Activated T-cell treated with anti-CD3 and anti-CD28 coated beads, Interleukin-2, amount 50 U/mL, for 24 hours (primary cell): ENCODE measurements at places on chromosomes 7 and 10.

GRCh38 chr7:87645446-87645845, 17.2 kb downstream of the RUNDC3B start:
- DNase-seq = no peak

DNA sequence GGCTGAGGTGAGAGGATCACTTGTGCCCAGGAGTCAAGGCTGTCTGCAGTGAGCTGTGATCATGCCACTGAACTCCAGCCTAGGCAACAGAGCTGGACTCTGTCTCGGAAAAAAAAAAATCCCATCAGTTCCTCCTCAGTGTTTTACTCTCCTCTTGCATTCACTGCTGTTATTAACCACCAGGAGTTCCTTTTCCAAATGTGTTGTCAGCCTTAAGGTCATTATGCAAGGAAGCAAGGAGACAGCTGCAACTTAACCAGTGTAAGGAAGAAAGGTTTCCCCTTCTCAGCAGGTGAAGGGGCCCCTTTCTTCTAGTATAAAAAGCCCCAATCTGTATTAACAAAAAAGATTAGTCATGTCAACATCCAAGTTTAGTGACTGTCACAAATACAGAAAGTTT, 86.6 kb upstream of the LEP start:
- no peak for DNase-seq

GRCh38 chr7:92602352-92603088, 12.3 kb upstream of the FAM133B start:
- no peak for DNase-seq

DNA sequence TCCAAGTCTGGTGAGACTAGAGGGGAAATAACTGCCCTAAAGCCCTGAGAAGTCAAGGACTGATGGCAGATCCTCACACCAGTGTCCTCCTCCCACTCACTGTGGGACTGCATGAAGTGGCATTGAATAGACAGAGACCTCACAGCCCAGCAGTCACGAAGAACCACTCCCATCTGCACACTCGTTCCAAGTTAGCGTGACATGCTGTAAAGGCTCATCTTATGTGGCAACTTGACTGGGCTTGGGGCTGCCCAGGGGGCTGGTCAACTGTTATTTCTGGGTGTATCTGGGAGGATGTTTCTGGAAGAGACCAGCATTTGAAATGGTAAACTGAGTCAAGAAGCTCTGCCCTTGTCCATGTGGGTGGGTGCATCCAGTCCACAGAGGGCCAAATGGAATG, 104.7 kb downstream of the ADARB2 start:
- DNase-seq = no peak

DNA sequence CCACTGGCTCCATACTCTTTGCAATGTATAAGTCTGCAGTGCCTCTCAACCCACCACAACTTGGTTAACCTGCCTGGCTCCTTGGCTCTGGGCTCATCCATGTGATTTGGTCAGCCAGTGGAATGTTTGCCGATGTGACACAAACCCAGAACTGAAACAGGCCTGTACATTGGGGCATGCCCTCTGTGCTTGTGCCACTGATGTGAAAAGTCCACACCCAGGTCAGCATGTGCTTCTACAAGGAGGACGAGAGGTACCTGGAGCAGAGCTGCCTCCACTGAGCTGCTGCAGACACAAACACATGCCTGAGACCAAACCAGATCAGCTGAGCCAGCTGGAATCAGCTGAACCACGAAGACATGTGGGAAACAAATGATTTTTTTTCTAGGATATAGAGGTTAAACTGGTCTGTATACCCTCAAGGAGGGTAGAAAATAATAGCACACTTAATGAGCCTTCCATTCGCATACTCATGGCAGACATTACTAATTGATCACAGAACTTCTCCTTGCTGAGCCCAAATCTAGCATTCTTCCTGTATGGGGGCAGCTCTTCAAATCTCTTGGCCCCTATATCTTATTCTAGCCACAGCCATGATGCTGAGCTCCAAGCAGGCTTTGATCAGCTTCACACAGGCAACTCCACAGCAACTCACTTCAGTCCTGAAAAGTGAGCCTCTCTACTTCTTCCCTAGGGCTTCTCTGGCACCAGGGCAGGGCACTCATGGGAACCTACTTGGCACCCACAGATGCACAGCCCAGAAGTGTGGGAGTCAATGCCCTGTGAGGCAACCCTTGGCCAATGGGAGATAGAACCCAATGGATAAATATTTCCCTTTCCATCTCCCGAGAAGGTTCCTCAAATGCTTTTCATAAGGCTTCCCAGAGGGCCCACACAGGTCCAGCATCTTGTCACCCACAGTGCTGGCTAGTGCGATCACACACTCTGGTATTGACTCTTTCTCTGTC, 18.6 kb downstream of the PYROXD2 start:
- DNase-seq = no peak

GRCh38 chr7:38309555-38309954, 36.1 kb upstream of the TARP start:
- DNase-seq = no peak

DNA sequence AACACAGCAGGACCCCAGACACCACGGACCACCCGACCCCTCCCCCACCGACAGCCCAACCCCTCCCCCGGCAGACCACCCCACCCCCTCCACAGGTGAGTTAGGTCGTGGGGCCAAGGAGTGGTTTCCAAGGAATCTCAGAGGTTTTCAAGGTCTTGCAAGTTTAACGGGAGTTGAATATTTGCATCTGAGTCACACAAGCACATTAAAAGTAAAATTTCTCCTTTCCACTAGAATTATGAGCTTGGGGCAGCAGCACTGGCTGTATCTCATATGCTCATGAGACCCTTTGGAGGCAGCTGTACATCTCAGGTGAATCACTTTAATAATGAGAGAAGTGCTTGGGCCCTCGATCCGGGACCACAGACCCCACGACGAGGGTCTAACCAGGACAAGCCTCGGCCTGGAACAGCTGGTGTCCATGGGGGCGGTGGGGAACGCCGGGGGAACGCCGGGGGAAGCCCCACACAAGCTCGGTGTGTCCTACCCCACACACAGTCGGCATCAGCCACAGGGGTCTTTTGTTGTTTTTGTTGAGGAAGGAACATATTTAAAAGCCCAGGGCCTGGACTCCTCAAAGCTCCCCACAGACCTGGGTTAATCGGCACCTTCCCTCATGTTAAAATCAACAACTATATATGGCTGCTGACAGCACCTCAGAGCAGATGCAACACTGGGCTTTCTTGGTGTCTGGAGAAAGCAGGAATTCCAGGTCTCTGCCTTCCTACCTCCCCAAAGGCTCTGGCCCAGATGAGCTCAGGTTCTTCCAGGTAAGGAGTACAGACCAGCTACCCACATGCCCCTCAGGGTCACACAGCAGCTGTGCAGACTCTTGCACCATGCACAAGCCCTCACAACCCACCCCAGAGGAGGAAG, 130.3 kb downstream of the DIP2C start:
- DNase-seq = no peak

- DNase-seq = no peak
Measured at GRCh38 chr10:88515235-88515634, 67.9 kb downstream of the RNLS start.

DNA sequence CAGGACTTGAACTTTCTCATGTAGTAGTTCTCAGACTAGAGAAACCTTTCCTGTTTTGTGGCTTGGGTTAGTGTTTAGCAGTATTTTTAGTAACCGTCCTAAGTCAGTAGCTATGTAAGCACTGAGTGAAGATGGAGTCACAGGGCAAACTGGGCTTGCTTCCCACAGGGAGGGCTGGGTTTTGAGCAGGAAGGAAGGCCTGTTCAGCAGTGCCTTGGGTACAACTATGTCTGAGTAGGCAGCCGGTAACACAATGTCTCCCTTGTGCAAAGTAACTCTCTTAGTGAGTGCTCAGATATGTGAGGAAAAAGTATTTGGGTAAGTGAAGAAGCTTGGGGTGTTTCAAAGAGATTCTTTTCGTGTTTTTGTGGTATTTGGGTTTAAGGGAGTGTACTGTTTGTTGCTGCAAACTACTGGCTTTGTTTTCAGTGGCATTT, 96.4 kb downstream of the CCSER2 start:
- no peak for DNase-seq

GRCh38 chr10:131086511-131086910, 225.0 kb downstream of the TCERG1L start:
- no peak for DNase-seq

GRCh38 chr7:50768485-50769474, 13.9 kb downstream of the GRB10 start:
- no peak for DNase-seq

DNA sequence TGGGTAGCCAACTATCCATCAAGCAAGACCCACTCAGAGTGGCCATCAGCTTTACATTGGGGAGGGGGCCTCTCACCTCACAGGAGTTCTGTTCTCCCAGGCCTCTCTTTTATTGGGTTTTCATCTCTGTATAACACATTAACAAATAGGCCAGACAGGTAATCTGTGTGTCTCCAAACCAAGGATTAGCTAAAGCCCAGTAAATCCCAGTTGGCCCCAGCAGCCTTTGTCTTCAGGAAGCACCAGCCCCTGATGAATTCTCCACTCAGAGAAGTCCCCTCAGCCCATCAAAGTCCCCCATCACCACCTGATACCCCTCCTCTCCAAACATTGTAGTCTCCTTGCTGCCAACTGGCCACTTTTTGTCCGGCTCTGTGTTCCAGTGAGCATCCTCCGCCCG, 16.9 kb upstream of the SLF2 start:
- DNase-seq = no peak

GRCh38 chr10:99523251-99523773, 9.4 kb upstream of the NKX2-3 start:
- no peak for DNase-seq

DNA sequence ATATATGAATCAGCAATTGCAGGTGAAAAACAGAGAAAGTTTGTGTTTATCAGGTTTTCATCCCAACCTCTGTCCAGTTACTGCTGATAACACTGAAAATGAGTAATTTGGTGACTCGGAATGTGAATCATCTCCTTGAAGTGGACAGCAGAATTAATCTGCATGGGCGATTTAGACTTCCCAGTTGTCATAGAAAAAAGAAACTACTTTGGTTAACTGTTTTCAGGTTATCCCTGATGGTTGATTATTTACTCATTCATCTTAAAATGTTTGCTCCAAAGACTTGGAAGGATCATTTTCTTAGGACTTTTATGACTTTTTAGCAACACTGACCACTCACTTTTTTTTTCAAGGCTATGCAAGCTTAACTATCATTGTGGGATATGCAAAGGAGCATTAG, 504.1 kb upstream of the ANKRD30A start:
- DNase-seq = no peak

DNA sequence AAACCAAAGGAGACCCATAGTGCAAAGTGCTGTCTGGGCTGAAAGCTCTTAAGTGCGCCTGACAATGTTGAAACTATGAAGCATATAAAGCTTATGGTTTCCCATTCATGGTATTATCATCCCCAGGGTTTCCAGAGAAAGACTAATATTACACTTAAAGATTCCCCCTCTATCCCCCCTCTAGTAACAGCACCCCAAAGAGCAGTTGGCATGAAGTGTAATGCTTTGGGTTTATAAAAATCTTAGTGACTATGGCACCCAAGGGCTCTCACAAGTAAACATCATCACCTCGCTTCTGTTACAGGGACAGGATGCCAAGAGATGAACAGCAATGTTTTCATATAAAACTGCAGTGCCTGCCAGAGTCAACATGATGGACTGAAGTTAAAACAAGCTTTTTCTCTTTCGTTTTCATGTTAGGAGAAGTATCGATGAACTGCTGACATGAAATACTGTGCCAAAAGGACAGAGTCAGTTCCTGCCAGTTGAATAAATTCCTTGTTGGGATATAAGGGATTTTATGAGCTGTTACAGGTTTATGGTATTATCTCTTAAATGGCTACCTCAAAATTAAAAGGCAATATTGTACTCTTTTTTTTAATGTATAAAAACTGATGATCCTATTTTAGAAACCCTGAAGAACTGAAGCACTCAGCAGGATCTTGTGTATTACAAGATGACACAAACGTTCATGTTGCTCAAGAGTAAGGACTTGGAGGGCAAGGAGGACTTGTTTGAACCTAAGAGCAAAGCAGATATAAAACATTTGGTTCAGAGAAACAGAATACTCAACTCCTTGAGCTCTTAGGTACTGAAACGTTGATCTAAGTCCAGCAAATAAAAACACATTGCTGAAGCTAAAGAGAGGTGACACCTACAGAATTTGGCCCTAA, 203.7 kb upstream of the IMMP2L start:
- no peak for DNase-seq

- no peak for DNase-seq
Measured at GRCh38 chr7:80533287-80533686, 21.4 kb upstream of the GNAT3 start.

GRCh38 chr10:1394155-1394912, 338.1 kb downstream of the WDR37 start:
- peak; percentile 16 for DNase-seq

DNA sequence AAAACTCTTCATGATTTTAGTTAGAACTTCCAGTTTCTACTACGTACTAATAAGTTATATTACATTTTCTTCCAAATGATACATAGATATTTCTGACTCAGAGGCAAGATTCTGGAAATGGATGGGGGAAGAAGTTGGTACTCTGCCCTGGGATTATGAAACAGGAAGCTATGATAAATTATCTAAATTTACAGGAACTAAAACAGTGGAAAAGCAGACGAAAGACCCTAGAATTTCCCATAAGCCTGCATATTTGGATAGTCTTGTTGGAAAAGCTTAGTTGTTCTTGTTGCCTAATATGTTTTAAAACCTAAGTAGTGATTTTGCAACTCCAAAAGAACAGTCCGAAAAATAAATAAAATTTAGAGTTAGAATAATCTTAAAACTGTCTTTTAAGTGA, 21.8 kb downstream of the CFAP69 start:
- no peak for DNase-seq

GRCh38 chr10:123100030-123100762, 35.6 kb upstream of the HMX3 start:
- no peak for DNase-seq

DNA sequence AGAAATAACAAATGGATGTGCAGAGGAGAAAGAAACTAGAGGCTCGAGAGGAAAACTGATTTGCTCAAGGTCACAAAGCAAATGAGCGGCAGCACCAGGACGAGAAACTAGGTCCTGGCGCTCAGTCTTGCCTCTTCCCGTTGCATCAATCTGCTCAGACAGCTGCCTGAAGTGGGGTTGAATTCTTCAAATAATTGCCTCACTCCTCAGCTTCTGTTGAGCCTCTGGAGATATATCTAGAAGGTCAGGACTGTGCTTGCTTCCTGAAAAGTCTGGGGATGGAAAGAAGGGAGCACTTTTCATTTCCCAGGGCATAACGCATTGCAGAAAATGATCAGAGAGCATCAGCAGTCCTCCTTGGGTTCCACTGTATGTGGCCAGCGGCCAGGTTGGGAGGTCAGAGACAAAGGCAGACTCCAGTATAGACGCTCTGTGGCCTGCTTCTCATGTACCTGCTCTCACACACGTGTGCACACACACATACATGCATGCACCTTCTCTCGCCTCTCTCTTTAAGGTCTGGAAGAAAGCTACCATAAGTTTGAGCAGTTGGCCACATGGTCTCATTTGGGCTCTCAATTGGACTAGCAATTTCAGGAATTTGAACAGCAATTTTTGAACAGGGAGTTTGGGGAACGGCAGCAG, 83.7 kb upstream of the DUSP5 start:
- DNase-seq = no peak

- no peak for DNase-seq
Measured at GRCh38 chr7:105524840-105525239, 2.8 kb upstream of the PUS7 start.
